ENCODE measurements at places on chromosomes 5 and 9.
A peak's percentile ranks its signal among the peaks of the same experiment; 100 is the strongest.

DNA sequence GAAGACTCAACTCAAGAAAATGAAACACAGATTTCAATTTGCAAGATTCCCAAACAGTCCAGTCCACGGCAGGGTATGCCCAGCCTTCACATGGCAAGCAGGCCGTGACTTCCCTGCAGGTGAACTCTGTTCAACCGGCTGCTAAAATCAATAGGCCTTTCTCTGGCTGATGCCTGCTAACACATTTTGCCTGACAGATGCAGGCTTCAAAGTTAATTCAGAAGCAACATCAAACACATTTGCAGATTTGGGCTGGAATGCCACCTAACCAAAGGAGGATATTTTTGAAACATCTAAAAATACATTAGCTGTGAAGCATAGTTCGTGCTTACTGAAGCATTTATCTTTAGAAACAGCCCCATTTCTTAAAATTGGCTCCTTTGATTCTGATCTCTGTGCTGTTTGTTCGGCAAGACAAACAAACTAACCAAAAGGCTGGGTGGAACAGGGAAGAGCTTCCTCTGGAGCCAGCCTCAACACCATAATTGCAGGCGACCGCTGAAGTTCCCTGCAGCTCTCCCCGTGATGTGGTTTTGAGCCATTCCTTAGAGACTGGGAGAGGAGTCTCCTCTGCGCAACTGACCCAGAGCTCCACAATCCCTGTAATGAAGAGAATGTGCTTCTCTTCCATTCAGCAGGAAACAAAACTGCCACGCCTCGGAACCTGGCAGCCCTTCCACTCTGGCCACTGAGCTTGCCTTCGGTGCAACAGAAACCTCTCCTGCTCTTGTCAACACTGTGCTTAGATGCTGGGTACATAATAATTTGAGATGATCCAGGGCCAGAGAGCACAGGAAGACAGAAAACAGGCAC lies 126.5 kb downstream of the MYO10 start:
- H3K27me3 ChIP-seq, result no peaks in the 10 kb centered on the region
- peaks cover 15% of the 10 kb centered on the region for H3K4me1 ChIP-seq
- H3K27ac ChIP-seq, result peak overlapping the region; percentile 20
- no peaks in the 10 kb centered on the region for H3K36me3 ChIP-seq
- no peak for DNase-seq
- no peak overlapping the region for H3K4me3 ChIP-seq

- H3K27me3 ChIP-seq, result no peaks in the 10 kb centered on the region
- no peaks in the 10 kb centered on the region for H3K4me1 ChIP-seq
- peaks cover 24% of the 10 kb centered on the region for H3K36me3 ChIP-seq
- no peak overlapping the region for H3K4me3 ChIP-seq
- no peak for DNase-seq
- no peak overlapping the region for H3K27ac ChIP-seq
Measured at GRCh38 chr5:14700478-14701436, 36.2 kb downstream of the OTULIN start.

- no peak overlapping the region for H3K27ac ChIP-seq
- peak overlapping the region; percentile 31 for H3K4me3 ChIP-seq
- no peaks in the 10 kb centered on the region for H3K36me3 ChIP-seq
- H3K27me3 ChIP-seq, result peaks cover 5% of the 10 kb centered on the region
- H3K4me1 ChIP-seq, result peaks cover 17% of the 10 kb centered on the region
- peak; percentile 86 for DNase-seq
Measured at GRCh38 chr5:138491669-138492559, 26.6 kb downstream of the EGR1 start.

- no peak for DNase-seq
- H3K27ac ChIP-seq, result no peak overlapping the region
- H3K27me3 ChIP-seq, result no peaks in the 10 kb centered on the region
- H3K36me3 ChIP-seq, result no peaks in the 10 kb centered on the region
- H3K4me3 ChIP-seq, result no peak overlapping the region
Measured at GRCh38 chr5:3350781-3351180, 244.9 kb upstream of the IRX1 start.

DNA sequence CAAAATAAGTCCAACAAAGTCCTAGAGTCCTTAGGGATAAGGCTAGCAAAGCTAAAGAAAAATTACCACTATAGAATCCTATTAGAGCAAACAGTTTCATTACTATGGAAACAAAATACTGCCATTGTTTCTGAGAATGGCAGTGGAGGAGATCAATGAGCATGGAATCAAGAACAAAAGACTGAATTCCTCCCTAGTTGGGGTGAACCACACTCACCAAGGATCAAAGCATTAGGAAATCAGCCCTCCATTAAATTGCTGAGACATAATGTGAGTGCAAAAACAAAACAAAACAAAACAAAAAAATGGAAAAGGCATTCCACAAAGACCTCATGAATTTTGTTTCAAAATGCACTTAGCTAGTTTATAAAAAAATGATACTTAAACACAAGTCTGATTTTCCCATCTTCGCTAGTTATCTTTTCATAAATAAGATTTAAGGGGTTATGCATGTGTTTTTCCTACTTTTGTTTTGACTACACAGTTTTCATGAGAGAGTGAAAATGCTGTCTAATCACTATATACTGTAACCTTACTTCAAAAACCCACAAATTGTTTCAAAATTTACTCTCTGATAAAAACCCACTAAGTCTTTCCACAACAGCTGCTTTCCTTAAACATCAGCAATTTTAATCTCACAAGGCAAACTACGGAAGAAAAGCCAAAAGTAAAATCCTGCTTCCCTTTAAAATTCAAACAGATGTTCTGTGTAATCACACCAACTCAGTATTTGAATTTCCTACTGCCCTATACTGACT lies 9.7 kb downstream of the SERINC5 start:
- peak; percentile 83 for DNase-seq
- H3K36me3 ChIP-seq, result no peaks in the 10 kb centered on the region
- H3K4me3 ChIP-seq, result no peak overlapping the region
- no peaks in the 10 kb centered on the region for H3K27me3 ChIP-seq
- no peak overlapping the region for H3K27ac ChIP-seq

- DNase-seq, result no peak
- H3K36me3 ChIP-seq, result no peaks in the 10 kb centered on the region
- H3K4me1 ChIP-seq, result no peaks in the 10 kb centered on the region
- H3K4me3 ChIP-seq, result no peak overlapping the region
- H3K27ac ChIP-seq, result no peak overlapping the region
Measured at GRCh38 chr5:93868851-93869250, 127.5 kb upstream of the POU5F2 start.

DNA sequence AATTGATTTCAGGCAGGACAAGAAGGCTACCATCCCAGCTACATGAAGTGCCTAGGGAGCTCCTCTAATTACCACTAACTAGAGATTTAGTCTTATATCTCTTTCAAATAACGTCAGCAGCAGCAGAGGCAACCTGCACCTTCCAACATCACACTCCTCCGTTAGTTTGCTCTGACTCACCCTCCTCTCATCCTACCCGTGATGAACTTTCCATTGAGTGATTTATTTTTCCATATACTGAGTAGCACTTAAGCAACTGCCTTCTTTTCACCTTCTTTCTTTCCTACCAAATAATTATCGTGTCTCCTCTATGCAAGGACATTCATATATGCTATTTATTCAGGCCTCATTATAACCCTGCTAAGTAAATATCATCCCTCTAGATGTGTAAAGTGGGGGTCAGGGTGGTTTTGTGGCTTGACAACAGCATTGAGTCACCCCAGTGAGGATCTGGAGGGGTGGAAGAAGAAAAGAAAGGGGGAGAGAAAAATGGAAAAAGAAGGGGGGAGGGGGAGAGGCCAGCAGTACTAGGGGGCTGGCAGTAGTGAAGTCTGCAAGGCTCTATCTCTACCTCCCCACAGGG lies 64.6 kb upstream of the CAST start:
- no peaks in the 10 kb centered on the region for H3K36me3 ChIP-seq
- no peak for DNase-seq
- no peak overlapping the region for H3K27ac ChIP-seq
- no peaks in the 10 kb centered on the region for H3K27me3 ChIP-seq
- H3K4me3 ChIP-seq, result no peak overlapping the region
- no peaks in the 10 kb centered on the region for H3K4me1 ChIP-seq

- no peak overlapping the region for H3K4me3 ChIP-seq
- H3K36me3 ChIP-seq, result no peaks in the 10 kb centered on the region
- H3K4me1 ChIP-seq, result no peaks in the 10 kb centered on the region
- H3K27me3 ChIP-seq, result no peaks in the 10 kb centered on the region
- H3K27ac ChIP-seq, result no peak overlapping the region
Measured at GRCh38 chr9:29241320-29241719, 1668.0 kb upstream of the C9orf72 start.
